ENCODE measurements at places on chromosomes 3 and 15.

- no peak for DNase-seq
Measured at GRCh38 chr3:57935539-57935938, 72.7 kb upstream of the FLNB start.

GRCh38 chr15:100633763-100634075, 31.3 kb downstream of the ASB7 start:
- no peak for DNase-seq

- no peak for DNase-seq
Measured at GRCh38 chr3:141070727-141071357, 19.7 kb downstream of the SPSB4 start.

DNA sequence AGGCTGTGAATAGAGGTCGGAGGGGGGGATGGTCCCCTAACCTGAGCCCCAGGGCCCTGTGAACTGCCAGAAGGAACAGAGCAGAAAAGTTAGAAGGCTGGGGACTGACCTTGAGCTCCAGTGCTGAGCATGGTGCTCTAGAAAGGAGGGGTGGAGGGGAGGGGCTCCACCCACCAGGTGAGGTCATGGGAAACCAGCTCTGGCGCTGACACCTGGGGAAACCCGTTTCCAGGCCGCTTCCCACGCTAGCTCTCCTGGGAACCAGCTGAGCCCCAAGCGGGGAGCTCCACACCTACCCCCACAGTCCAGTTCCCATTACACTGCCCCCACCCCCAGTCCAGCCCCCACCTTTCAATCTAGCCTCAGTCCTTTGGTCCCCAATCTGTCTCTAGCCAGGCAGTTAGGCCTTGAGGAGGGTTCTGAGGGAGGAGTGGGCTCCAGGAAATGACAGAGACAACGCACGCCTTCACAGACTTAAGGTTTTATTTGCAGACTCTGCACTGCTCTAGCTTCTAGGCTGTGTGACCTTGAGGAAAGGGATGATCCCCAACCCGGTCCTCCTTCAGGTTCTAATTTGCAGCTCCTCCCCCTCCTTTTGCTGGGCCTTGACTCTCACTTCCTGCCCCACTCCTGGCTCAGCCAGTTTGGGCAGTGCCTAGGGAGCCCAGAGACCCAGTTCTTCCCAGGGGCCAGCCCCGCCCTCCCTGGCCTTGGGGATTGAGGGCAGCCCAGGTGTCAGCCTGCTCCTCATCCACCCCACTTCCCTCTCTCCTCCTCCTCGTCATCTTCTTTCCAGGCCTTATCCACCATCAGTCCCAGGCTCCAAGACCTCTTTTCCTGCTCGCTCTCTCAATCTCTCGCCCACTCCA, 2.1 kb downstream of the RHOV start:
- DNase-seq = no peak

- no peak for DNase-seq
Measured at GRCh38 chr3:142028243-142028777, 121.0 kb downstream of the TFDP2 start.

- no peak for DNase-seq
Measured at GRCh38 chr15:38696790-38697495, 132.3 kb upstream of the RASGRP1 start.

DNA sequence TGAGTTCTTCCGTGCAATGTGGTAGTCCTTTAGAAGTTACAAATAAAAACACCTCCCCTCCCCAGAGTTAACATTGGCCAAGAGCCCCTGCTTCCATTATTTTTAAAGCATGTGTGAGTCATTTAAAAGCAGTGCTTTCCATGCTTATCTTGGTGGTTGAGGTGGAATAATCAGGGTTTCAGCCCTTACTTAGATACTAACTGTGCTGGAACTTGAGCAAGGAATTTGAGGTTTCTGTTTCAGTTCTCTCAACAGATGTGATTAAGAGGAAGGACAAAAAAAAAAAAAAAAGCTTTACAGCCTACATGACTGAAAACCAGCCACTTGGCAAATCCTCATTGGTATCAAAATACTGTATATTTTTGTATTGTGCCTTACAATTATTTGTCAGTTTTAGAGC, 64.5 kb downstream of the CGNL1 start:
- DNase-seq = no peak

DNA sequence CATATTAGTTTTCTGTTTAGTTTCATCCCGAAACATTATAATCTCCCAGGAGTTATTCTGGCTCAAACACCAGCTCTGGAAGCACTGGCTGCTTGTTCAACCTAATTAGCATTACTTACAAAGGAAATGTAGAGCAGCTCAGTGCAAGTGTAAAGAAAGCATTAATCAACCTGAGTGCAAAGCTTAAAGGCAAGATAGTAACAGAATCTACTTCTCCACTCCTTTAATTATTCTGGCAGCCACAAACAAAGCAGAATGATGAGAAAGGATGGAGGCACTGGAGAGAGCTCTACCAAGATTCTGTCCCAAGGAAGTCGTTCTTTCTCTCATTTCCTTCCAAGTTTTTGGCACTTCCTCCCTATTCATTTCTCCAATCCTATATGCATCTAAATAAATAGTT, 1384.0 kb downstream of the ZPLD1 start:
- DNase-seq = no peak

- DNase-seq = no peak
Measured at GRCh38 chr3:23553353-23553752, 252.4 kb upstream of the UBE2E1 start.

DNA sequence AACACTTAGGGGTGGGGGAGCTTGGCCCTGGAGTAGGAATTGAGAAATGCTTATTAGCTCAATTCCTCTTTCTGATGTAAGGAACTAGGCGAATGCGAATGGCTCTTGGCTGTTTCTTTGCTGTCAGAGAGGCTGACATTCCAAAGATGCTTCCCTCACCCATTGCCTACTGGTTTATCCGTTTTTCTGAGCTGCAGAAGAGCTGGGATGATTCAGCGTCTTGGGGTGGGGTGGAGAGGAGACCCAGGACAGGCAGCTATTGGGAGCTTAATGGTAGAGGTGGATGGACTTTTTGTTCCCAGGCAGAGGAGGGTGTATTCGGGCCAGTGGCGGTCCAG, 9.8 kb downstream of the PLEKHO2 start:
- no peak for DNase-seq

DNA sequence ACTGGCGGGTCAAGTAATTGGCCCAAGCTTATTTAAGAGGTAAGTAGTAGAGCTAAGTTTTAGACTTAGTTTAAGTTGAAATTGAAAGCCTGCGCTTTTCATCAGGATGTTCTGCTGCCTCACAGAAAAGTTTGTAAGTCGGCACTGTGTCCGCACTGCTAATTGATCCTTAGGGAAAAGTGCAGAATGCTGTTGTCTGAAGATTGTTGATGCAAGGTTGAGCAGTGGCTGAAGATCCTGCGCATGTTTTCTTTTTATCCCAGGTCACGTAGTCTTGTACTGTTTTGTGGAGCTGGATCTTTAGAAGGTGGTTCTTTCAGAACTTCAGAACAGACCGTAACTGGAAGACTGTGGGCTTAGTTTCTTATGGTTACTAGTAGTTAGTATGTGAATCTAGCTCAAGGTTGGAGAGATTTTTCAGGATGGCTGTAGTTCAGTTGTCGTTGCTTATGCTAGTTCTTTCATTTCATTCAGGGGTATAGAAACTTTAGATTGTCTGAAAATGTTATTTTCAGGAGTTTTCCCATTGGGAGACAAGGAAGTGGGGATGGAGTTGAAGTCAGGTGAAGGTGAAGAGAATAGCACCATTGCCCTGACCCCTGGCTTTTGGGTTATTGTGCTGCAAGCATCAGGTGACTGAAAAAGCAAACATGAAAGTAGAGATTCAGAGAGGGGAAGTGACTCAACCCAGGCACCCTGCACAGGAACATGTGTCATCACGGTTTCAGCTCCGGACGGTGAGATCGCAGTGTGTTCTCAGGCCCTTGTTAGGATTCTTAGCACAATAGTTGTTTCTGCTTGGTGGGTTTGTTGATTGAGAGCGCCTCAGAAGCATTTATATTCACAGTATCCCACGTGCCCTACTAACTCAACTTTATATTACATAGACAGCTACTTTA, 32.8 kb downstream of the AKAP13 start:
- DNase-seq = peak; percentile 87

GRCh38 chr3:141875893-141876380, 506 bp upstream of the ATP1B3 start:
- no peak for DNase-seq

DNA sequence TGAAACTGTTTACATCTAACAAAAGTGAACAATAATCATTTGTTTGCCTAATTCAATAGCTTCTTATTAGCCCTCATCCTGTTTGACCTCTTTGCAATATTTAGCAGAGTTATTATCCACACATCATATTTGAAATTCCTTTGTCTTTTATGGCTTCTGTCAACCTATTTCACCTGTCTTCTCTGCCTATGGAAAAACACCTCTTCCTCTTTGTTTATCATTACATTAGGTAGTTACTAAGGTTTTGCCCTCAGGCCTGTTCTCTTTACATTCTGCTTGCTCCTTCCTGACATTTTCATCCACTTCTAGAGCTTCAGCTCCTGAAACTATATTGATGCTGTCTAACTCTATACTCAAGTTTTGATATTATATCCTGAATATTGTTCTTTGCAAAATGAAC, 183.0 kb downstream of the SUCNR1 start:
- DNase-seq = no peak

- DNase-seq = no peak
Measured at GRCh38 chr3:61864886-61865285, 303.5 kb downstream of the PTPRG start.

DNA sequence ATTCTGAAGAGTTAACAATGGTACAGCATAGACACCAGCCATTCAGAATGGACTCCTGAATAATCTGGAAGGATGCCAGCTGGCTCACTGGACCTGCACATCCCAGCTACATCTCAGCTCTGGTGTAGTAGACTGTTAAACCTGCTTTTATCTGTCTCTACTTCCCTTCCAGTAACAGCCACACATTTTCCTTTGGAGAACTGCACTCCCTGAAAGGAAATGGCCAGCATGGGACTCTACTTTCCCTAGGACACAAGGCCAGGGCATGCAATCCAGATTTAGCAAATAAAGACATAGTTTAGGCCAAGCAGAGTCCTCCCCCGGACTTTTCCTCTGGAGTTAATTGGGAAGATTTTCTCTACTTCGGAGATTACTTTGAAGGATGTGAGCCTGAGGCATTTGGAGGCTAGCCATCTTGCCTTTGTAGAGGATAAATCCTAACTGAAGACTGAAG, 82.7 kb upstream of the TCF12 start:
- DNase-seq = no peak

GRCh38 chr3:193869221-193870201, 266.4 kb upstream of the HES1 start:
- no peak for DNase-seq

GRCh38 chr15:21267671-21268395, 172.5 kb downstream of the POTEB3 start:
- no peak for DNase-seq

DNA sequence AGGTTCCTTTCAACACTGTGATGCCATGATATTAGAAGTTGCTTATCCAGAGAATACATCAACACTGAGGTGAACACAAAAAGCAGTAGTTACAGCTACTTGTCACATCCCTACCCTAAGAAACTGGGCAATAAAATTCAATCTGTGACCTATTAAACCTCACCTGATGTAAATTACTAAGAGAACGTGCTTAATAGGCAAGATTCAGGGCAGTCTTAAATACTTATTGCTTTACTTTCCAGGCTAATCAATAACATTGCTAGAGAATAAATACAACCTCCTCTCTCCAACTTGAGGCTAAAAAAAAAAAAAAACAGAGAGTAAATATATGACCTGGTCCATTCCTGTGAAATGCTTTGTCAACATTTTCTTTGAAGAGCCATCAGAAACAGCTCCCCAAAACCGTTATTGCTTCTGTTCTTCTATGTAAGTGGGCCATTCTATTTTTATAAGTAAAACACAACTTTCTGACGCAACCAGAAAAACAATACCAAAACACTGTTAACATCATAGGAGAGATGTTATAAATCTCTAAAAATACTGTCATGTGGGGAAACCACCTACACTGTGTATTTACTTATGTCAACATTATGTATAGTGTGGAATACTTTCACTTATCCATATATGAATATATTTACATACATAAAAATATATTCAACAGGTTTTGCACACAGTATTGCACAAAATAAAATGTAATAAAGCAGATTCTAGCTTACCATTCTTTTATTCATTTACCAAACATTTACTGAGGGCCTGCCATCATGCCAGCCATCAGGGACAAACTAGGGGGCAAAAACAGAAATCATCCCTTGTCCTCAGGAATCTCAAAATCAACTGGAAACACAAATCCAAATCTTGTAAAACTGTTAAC, 2.7 kb downstream of the NKIRAS1 start:
- no peak for DNase-seq

- no peak for DNase-seq
Measured at GRCh38 chr3:141835557-141836229, 40.8 kb upstream of the ATP1B3 start.

- no peak for DNase-seq
Measured at GRCh38 chr3:43075904-43076661, 29.8 kb downstream of the POMGNT2 start.

DNA sequence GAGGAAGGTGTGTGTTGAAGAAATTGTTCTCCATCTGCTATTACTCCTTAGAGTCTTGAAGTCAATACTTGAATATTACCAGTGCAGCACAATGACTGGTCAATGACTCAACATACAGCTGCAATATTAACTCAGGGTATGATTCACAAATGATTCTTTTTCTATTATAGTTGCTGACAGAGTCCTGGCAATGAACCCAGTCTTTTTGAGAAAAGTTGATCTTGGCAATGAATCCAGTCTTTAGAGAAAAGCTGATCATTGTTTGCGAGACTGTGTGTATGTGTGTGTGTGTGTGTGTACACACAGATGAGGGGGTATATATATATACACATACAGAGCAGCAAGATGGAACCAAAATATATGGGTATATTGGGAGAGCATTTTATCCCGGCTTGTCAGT, 315.1 kb downstream of the ZNF385D start:
- DNase-seq = no peak

DNA sequence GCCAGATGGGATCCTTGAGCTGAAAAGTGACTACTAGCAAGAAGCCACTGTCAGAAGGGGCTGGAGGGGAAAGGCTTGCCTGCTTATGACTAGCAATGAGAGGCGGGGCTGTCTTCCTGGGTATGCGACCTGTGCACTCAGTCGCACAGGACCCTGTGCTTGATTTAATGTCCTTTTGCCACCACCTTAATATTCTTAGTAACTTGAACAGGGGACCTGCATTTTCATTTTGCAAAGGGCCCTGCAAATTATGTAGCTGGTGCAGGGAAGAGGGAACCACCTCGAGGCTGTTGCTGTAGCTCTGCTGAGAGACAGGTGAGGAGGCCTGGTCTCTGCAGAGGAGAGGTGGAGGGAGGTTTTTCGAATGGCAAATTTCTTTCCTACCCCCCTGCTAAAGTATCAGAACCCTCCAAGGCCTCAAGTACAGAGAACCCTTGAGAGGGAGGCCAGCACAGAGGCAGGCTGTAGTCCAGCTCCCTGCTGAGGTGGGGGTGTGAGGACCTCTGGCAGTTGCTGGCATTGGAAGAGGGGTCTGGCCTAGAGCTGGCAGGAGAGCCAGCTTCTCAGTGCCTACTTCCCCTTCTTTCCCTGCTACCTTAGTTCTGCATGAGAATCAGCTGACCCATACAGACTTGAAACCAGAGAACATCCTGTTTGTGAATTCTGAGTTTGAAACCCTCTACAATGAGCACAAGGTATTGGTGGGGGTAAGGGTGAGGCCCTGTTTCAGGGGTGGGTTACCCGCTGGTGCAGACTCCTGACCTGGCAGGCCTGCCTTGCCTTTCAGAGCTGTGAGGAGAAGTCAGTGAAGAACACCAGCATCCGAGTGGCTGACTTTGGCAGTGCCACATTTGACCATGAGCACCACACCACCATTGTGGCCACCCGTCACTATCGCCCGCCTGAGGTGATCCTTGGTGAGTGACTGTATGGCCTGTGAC, 11.4 kb downstream of the CLK3 start:
- no peak for DNase-seq

All from CD4-positive, alpha-beta T cell (primary cell).